ENCODE measurements at places on chromosomes 2 and 18. TPM values are rescaled to one million over a fixed set of nuclear protein-coding genes. Genes with fewer than 3 reads are reported as not detected.

The DSG4 gene
- total RNA-seq, result not detected

The SLC5A7 gene
- not detected for total RNA-seq

The LGALSL gene
- 2.6 TPM for total RNA-seq

The IL36B gene
- total RNA-seq, result not detected

The BCL11A gene
- 0.21 TPM for total RNA-seq

The SUMO1 gene
- total RNA-seq, result 124 TPM

The SSB gene
- total RNA-seq, result 111 TPM

The RIT2 gene
- not detected for total RNA-seq

The MOCOS gene
- total RNA-seq, result 0.16 TPM

The MYCN gene
- not detected for total RNA-seq

The M1AP gene
- total RNA-seq, result not detected

DNA sequence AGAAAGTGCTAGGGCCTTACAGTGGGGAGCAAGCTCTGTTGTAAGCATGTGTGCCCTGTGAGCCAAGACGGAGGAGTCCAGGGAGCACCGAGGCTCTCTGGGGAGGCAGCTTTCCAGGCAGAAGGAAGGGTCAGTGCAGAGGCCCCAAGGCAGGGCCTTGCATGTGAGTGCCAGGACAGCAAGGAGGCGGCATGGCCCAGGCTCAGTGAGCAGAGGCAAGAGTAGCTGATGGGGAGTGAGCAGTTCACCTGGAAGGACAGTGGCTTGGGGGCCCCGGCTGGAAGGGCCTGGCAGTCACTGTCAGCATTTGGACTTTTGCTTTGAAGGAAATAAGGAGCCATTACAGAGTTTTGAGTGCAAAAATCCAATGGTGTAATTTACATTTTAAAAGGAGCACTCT, 223.8 kb upstream of the RAB12 start:
- DNase-seq, result no peak

DNA sequence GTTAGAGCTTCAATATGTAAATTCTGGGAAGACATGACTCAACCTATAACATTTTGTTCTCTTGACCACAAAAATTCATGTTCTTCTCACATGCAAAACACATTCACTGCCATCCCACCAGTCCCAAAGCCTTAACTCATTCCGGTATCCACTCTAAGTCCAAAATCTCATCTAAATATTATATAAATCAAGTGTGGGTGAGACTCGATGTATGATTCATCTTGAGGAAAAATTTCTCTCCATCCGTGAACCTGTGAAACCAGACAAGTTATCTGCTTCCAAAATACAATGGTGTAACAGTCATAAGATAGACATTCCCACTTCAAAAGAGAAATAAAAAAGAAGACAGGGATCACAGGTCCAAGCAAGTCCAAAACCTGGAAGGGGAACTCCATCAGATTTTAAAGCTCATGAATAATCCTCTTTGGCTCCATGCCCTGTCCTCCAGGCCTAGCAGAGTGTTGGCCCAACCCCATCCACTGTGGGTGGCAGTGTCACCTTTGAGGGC, 101.3 kb downstream of the RAD51AP2 start:
- no peak for DNase-seq

- DNase-seq, result no peak
Measured at GRCh38 chr18:54240629-54241107, 16.2 kb upstream of the MBD2 start.

DNA sequence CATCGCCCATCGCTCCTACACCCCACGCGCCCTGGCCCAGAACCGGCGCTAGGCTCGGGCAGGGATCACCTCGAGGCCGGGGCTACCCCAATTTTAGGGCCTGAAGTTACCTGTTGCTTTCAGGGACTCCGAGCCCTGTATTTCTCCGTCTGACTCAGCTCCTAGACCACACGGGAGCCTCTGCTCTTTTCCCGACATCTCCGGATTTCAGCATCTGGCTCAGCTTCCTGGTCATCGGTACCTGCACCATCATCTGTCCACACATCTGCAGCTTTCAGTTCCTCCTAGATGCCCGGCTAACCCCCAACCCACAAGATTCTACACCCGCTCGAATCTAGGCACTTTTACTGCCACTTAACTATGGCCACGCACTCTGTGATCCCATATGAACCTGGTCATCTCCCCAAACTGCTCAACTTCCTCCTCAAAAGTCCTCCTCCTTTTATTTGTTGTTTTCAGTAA, 12.1 kb upstream of the HMSD start:
- no peak for DNase-seq

GRCh38 chr18:74476140-74476539, 19.0 kb upstream of the DIPK1C start:
- DNase-seq, result no peak

- DNase-seq, result peak; percentile 57
Measured at GRCh38 chr2:61426267-61426897, 44.5 kb downstream of the USP34 start.

GRCh38 chr2:121004950-121005349, 269.3 kb downstream of the GLI2 start:
- DNase-seq, result no peak

- DNase-seq, result no peak
Measured at GRCh38 chr2:235055891-235056516, 104.2 kb downstream of the SH3BP4 start.

- DNase-seq, result no peak
Measured at GRCh38 chr2:60429681-60430080, 123.8 kb downstream of the BCL11A start.

GRCh38 chr2:54586494-54586893, 130.4 kb downstream of the SPTBN1 start:
- DNase-seq, result no peak

DNA sequence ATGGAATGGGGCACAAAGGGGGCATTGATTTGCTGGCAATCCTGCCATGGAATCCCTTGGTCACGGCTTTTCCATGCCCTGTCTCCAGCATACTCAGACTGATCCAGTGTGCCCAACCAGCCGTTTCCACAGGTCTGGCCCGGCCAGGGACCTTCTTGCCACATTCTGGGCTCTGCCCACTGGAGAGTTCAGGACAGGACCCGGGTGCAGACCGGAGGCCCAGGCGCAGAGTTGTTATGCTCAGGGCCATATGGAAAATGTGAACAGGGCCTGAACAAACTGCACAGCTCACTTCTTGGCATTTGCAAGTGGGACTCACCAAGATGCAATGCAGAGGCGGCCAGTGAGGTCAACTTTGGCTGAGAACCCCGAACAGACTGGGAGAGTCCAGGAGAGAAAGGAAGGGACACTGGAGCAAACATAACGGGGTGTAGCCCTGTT, 15.6 kb upstream of the ASAP2 start:
- no peak for DNase-seq

- DNase-seq, result no peak
Measured at GRCh38 chr2:2022941-2023586, 278.7 kb upstream of the PXDN start.

- DNase-seq, result no peak
Measured at GRCh38 chr18:78955051-78955450, 24.6 kb upstream of the SALL3 start.

- no peak for DNase-seq
Measured at GRCh38 chr2:53467467-53468180, 300.0 kb upstream of the CHAC2 start.

GRCh38 chr18:76859474-76860339, 37.4 kb downstream of the ZNF236 start:
- peak; percentile 30 for DNase-seq

DNA sequence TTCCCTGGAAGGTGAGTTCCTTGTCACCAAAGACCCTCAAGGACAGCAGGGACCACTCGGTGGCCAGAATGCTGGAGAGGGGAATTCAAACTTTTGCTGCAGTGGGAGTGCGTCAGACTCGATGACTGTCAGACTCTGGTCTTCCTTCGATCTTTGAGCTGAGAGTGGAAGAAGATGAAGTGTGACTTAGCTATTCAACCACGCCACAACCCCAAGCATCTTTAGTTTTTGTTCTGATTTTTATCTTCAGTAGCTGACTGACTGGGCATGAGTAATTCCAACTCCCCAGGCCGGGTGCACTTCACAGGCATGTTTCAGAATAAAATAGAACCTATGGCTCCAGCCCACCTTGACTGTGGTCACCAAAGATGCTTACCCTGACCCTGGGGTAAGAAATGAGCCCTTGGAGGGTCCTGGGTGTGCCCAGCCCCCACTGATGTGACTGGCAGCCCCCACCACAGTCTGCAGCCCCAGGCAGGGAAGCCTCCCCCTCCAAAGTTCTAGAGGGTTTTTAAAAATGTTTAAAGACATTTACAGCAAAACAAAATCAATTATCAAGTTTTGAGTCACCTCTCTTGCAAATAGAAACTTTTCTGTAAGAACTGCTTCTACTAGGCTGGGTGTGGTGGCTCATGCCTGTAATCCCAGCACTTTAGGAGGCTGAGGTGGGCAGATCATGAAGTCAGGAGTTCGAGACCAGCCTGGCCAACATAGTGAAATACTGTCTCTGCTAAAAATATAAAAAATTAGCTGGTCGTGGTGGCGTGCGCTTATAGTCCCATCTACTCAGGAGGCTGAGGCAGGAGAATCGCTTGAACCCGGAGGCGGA, 24.9 kb upstream of the YWHAQ start:
- peak; percentile 70 for DNase-seq

DNA sequence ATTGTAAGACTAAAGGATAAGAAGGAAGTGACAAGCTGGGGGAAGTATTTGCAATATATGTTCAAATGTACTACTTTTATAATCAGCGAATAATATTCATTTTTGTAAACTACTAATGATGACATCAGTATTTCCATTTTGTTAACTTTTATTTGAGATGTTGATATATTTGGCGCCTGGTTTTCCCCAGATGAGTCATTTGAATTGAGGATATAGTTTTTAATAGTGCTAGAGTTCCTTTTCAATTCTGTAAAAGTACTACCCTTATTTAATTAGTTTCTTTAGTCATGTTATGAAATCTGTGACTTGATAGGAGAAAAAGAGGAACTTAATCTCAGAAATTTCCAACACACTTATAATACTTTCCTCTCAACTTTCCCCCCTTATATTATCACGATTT, 495.3 kb downstream of the IRS1 start:
- no peak for DNase-seq

DNA sequence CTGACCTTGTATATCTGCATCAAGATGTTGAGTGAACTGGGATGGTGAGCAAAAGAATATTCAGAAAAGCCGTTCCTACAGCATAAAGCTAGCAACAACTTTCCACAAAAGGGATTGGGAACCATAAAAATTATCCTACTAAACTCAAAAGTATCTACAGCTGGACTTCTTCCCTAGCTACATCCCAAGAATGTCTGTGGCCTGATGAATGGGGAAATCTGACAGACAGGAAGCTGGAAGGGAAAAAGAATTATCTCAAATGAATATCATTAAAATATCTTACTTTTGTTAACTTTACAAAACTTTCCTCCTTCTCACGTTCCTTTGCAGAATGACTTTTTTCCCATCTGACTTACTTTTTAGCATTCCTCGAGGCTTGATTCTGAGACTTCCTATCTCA, 150.9 kb downstream of the PDE11A start:
- no peak for DNase-seq

DNA sequence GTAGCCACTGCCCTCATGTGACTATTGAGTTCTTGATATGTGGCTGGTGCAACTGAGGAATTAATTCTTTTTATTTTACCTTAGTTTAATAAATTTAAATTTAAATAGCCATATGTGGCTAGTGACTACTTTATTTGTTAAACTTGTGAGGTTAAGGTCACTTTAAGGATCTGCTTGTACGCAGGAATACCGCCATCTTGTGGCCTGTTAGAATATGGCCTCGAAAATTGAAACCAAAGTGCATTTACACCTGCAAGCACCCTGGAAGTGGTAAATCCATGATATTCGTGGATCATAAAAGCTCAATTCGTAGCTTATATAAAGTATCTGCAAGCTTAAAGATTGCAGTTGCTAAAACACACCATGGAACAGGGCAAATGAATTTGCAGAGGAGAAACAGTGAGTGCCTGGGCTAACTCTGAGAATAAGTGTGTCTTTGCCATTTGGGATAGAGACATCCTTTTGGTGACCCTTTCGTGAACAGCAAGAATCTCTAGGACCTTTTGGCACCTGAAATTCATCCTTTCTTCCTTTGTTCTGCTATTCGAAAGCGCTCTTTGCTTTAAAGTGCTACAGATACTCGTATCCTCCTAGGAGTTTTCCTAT, 59.9 kb upstream of the REG3A start:
- no peak for DNase-seq

DNA sequence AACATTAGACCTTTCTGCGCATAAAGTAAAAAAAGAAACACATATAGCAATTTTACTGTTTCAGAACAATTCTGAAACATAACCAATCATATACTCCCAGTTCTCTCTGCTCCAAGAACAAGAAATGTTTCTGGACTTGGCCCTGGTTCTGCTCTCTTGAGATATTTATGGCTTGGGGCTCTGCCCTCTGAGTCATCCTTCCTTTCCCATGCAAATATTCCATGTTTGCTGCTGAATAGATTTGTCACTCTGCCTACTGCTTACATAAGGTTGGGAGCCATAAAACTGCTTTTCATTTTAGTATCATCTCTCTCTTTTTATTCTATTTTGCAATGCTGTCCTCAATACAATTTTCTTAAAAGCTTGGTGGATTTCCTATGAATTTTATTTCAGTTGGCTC, 499.6 kb upstream of the ACVR2A start:
- no peak for DNase-seq

DNA sequence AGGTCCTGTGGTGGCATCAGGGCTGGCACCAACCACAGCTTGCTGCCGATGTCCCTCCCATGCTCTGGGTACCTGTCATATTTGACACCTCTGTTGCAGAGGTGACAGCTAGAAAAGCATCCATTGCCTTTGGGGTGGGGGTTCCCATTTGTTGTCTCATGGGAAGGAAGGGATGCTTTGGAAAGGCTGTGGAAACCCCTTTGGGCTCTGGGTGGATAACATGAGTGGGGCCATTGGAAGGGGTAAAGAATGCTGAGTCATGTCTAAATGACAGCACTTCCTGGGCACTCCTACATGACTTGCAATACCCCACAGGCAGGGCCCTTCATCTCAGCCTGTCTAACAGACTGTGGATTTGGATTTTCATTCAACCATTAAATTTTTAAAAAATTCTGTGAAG, 27.8 kb downstream of the CTIF start:
- no peak for DNase-seq

- DNase-seq, result no peak
Measured at GRCh38 chr2:190486037-190486623, 48.4 kb downstream of the NEMP2 start.

GRCh38 chr2:179533875-179534274, 269.2 kb upstream of the SESTD1 start:
- no peak for DNase-seq

DNA sequence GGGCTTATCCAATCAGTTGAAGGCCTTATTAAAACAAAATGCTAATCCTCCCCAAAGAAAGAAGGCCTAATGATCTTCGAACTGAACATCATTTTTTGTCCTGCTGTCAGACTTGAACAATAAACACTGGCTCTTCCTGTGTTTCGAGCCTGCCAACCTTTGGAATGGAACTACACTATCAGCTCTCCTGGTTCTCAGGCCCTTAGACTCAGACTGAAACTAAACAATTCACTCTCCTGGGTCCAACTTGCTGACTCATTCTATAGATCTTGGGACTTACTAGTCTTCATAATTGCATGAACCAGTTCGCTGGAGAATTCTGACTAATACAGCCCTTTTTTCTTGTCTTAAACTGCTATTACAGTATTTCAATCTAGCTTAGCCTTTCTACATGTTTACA, 235.2 kb downstream of the LNPK start:
- no peak for DNase-seq

- DNase-seq, result no peak
Measured at GRCh38 chr2:176002688-176003210, 682 bp upstream of the LNPK start.

Data from activated T-helper 2 cell treated with anti-CD3 and anti-CD28 coated beads, Interferon-gamma antibody, Interleukin-2, Interleukin-4, amounts not matched to agents 10 μg/mL and 5 μg/mL and 100 μg/mL, durations not matched to agents 14 hours and 24 hours and 36 hours (primary cell).